ENCODE measurements at places on chromosomes 3 and 15.

DNA sequence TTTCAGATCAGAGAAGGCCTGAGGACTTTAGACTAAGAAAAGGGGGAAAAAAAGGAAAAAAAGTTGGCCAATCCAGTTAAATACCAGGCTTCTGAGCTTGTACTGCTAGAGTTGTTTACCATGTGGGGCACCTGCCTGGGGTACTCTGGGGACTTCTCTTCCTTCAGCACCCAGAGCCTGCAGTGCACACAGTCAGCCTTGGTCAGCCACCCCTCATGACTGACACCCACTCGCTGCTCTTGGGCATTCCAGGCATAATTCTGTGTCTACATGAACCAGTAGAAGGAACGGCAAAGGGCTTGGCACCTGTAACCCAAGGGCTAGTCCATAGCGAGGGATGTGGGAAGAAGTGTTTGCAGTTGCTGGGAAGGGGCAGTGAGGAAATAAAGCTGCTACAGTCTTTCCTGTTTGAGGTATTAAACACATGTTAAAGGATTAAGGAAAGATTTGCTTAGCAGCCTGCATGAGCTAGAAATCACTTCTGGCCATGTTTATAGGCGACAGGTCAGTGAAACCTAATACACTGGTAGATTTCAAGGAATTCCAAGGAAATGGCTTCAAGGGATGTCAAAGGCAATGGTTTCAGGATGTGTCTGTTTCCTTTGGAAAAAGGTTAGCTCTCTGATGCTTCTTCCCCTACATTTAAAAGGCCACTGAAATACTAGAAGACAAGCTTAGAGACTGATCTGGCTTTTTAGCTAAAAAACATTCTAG is 232.5 kb downstream of the CHST2 start:
- DNase-seq: no peak

GRCh38 chr3:79766496-79767193 is 1.2 kb downstream of the ROBO1 start:
- DNase-seq: no peak

DNA sequence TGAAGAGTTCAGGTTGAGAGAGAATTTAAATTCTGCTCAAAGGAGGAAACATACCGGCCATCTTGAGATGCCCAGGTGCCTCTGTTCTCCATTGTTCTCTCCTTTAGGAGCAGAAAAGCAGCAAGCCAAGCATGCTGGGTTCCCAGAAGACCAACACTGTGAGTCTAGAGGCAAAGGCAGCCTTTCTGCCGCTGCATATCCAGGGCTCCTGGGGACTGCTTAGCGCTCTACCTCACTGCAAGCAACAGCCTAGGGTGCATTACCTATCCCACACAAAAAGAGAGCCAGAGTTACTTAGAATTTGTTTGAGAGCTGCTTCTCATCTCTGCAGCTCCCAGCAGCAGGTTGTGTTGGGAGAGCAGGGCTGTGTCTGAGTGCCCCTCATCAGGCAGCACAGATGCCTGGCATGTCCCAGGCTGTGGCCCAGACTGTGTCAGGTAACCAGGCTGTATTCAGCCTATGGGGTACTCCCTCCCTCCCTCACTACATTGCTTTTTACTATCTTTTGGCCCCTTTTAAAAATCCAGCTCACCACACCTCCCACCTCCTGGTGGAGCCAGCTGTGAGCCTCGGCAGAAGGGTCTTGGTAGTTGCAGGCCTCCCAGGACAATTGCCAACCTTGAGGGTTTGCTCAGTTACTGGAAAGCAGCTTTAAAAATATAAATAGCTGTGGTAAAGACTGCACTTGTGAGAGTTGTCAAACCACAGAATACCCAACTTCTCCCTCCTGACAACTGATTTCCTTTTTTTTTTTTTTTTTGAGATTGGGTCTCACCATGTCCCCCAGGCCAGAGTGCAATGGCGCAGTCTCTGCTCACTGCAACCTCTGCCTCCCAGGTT is 30.2 kb downstream of the BCL2L10 start:
- DNase-seq: no peak

GRCh38 chr3:146100180-146100579 is 60.8 kb downstream of the PLOD2 start:
- DNase-seq: no peak

DNA sequence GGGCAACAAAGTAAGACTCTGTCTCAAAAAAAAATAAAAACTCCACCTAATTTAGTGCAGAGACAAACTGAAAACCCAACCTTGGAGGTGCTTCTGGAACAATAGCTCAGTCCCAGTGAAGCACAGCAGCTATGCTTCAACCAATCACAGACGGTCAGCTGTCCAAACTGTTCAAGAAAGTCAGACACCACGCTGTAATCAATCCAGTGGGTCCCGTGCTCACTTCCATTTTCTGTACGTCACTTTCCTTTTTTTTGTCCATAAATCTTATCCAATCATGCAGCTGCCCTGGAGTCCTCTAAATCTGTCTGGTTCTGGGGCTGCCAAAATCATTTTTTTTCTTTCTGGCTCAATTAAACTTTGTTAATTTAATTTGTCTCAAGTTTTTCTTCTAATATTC is 93.6 kb upstream of the FAM174B start:
- no peak for DNase-seq

DNA sequence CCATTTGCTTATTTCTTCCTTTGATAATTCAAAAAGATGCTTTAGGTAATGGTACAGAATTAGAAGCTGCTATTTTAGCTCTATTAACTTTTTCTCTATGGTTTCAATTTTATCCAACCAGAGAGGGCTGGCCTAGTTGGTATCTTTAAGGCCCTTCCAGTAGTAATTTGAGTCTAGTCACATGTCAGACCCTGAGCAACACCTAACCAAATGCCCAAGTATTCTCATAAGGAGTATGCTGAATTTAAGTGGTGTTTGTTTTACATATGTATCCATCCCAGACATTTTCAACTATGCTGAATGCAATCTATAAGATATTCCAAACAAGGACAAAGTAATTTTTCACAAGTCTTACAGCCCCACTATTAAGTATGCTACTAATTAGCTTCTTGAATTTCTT is 9.6 kb downstream of the DNAJC19 start:
- DNase-seq: no peak

Measured in RCC 7860 (cell line).